Stimulated activated CD4-positive, alpha-beta T cell treated with anti-CD3 and anti-CD28 coated beads, Interleukin-4, amount 100 ng/mL, for 48 hours (primary cell): ENCODE measurements at places on chromosomes 7 and 10.

DNA sequence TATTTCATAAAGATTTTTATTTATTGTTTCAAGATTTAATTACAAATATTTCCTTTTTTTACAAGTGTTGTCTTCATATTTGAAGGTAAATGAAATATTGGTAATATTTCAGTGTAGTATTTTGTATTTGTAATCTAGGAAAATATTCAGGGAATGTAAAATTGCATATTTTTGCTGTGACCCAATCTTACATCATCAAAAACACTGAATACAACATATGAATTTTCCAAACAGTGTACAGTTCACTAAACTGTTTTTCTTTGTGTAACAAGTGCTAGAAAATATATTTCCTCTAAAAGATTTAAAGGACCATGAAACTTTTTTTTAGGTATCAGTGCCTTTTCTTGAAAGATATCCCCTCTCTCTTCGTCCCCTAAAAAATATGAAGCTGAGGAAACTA lies 251.9 kb upstream of the KCND2 start:
- DNase-seq = no peak

DNA sequence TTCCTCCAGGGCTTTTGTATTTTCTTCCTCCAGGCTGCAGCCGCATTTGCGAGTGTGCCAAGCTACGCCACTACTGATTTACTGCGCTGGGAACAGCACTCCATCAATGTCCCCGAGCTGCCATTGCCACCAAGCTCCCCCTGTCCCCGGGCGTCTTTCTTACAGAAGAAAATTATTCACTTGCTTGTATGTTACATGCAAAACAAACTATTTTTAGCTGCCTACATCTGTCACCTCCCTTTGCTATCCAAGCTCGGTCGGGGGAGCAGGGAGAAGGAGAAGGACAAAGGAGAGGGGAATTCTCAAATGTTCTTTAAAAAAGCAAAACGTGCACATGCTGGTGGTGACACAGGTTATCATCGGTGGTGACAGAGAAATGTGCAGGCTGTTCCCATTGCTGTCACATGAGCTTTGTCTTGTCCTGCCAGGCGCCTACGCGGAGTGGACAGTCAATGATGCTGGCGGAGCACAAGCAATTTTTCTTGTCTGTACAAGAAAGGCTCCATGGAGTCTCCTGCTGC lies 93.1 kb downstream of the ADARB2 start:
- DNase-seq = no peak

DNA sequence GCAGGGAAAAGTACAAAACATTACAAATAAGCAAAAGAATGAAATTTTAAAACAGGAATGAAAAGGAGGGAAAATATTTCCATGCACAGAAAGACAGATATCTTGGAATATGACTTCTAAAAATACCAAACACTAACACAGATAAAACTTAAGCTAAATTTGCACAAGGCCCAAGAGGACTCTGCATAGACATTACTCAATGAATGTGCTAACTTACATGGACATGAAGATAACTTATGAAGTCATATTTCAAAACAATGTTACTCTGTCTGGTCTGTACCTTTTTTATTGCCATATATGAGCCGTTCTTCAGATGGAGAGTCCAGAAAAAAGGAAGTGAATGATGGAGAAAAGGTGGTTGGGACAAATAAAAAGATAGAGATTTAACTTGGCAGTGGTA lies 15.0 kb upstream of the MSS51 start:
- DNase-seq = no peak

GRCh38 chr10:67036808-67037207 lies 111.0 kb downstream of the LRRTM3 start:
- DNase-seq = no peak
